ENCODE measurements at places on chromosomes 6 and 20. TPM values are rescaled to one million over a fixed set of nuclear protein-coding genes. Genes with fewer than 3 reads are reported as not detected.

The DNAH8 gene
- under 0.01 TPM for total RNA-seq

The PKHD1 gene
- total RNA-seq = not detected

The NKX2-4 gene
- total RNA-seq = not detected

The KCNK5 gene
- total RNA-seq = 0.04 TPM

The BPIFA1 gene
- total RNA-seq = not detected

The AGER gene
- 3.2 TPM for total RNA-seq

The C20orf144 gene
- 0.07 TPM for total RNA-seq

The RNF144B gene
- 17.5 TPM for total RNA-seq

The GPLD1 gene
- 0.03 TPM for total RNA-seq

The FOXF2 gene
- 0.11 TPM for total RNA-seq

The SLC22A16 gene
- not detected for total RNA-seq

The NOTCH4 gene
- total RNA-seq = 0.31 TPM

The TMC2 gene
- total RNA-seq = not detected

The TMEM151B gene
- total RNA-seq = under 0.01 TPM

The ASIP gene
- not detected for total RNA-seq

The RNASET2 gene
- total RNA-seq = 14.3 TPM

The FRK gene
- total RNA-seq = 2.5 TPM

Measured in foreskin keratinocyte (primary cell).